ENCODE measurements at places on chromosomes 4 and X. TPM values are rescaled to one million over a fixed set of nuclear protein-coding genes. Genes with fewer than 3 reads are reported as not detected.

CTAG1A gene
- polyA plus RNA-seq: not detected

PPBP gene
- 65.7 TPM for polyA plus RNA-seq

NUP62CL gene
- polyA plus RNA-seq: 3.1 TPM

FRMD7 gene
- polyA plus RNA-seq: not detected

BCOR gene
- polyA plus RNA-seq: 10.2 TPM

LUZP4 gene
- polyA plus RNA-seq: not detected

SRPX2 gene
- not detected for polyA plus RNA-seq

MGARP gene
- polyA plus RNA-seq: 0.19 TPM

HSFX3 gene
- not detected for polyA plus RNA-seq

Measured in IgD-negative memory B cell (primary cell).